ENCODE measurements at places on chromosomes 5 and 9.

- no peak for DNase-seq
Observed at GRCh38 chr5:73392775-73393174, 55.8 kb downstream of the FOXD1 start.

DNA sequence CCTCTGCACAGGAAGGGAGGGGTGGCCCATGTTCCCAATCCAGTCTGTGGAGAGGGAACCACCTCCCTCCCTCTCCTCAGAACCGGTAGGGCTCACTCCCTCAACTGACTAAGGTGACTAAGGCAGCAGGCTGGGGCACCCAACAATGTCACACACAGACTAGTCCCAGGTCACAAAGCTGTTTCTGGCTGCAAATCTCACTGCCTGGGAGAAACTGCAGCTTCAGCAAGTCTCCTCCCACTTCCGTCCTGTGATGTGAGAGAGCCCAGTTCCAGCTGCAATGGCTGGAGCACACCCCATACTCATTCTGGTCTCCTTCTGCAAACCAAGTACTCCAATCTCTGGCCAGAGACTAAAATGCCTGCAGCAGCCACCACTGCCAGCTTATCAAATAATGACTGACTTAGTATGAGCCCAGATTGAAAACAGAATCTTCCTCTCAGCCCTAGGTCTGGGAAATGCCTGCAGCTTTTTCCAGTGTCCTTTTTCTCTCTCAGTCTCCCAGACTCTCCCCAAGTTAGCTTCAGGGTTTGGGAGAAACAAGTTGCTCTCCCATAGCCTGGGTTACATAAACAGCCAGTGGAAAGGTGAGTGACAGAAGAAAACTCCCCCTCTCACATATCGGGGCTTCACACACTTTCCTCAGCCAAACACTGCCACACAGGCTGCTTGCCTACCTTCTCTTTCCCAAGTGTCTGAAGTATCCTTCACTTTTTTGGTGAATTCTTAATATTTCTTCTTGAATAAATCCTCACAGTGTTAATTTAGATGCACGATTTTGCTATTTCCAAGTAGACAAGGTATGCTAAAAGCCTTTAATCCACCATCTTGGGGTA, 247.4 kb upstream of the RASA1 start:
- no peak for DNase-seq

DNA sequence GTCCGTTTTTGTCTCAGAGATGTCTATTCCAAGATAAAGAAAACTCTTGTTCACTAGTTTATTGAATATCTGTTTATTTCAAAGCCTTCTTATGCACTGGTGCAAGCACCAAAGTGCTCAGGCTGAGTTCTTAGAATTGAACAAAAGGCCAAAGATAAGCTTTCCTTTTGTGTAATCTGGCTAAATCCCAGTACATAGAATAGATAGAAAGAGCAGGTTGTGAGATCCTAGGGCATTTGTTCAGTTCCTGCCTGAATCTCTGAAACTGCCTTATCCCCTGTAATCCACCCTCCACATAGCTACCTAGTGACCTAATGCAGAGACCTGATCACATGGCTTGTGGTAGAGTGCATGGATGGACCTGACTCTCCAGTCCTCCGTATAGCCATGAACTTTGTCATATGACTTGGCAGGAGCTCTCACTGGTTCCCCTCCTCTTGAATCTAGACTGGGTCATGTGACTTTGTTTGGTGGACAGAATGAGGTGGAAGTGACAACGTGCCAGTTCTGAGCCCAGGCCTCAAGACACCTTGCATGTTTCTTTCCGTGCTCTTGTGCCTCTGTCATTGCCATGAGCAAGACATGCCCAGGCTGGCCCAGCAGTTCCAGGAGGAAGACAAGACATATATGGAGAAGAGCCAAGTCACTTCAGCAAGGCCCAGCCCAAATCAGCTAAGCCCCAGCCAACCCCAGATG, 139.3 kb upstream of the SHB start:
- DNase-seq: no peak

DNA sequence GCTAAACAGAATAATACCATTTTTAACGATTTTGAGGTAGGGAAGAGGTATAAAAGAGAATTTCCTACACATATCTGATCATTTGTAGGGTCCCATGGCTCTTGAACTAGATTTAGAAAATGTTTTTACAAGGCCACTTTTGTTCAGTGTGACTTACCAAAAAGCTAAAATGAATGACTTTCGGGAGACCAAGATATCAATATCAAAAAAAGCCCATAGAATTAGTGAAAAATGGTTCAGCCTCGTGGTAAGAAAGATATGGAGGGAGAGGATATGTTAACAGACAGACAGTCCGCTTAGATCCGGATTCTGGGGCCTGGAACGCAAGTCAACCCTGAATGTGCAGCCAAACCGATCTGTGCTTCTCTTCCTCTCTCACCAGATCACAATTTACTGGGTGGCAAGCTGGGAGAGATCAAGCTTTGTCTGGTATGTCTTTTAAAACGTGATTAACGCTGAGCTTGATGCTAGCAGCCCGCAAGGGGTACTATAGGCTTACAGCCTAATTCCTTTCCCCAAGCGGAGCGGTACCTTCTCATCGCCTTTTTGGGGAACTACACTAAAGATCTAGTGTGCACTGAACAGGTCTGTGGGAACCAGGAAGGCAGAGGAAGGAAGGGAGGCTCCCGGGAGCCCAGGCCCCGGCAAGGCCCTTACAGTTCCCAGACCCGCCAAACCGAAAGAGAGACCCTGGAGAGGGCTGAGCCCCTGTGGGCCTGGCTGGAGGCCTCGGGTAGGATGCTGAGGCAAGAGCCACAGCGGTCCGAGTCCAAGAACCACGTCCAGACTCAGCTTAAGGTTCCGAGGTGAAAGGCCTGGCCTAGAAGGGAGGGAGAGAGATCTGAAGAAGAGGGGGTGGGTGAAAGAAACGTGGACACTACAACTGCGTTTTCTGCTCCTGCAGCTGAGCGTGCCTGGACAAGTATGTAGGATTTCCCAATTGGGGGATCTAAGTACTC, 2.9 kb downstream of the NR2F1-AS1 start:
- no peak for DNase-seq

- DNase-seq: no peak
Observed at GRCh38 chr5:43367453-43367852, 44.7 kb downstream of the CCL28 start.

GRCh38 chr9:25703701-25704357, 25.6 kb upstream of the TUSC1 start:
- DNase-seq: no peak

DNA sequence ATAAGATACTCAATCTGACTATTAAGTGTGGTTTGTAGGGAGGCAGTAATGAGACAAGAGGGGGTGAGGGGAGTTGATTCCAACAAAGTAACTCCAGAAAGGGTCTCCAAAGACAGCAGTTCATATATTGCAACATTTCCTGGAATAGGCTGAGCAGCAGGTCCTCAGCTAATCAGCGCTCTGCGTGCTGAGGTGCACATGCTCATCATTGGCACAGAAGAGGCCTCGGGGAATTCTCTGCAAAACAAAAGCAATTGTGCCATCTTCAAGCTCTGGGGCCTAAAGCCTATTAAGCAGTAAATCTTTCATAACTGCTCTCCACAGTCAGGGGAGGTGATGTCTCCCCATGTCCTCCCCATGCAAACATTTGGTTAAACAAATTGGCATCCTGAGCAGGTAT, 357.3 kb downstream of the SPOCK1 start:
- DNase-seq: no peak

DNA sequence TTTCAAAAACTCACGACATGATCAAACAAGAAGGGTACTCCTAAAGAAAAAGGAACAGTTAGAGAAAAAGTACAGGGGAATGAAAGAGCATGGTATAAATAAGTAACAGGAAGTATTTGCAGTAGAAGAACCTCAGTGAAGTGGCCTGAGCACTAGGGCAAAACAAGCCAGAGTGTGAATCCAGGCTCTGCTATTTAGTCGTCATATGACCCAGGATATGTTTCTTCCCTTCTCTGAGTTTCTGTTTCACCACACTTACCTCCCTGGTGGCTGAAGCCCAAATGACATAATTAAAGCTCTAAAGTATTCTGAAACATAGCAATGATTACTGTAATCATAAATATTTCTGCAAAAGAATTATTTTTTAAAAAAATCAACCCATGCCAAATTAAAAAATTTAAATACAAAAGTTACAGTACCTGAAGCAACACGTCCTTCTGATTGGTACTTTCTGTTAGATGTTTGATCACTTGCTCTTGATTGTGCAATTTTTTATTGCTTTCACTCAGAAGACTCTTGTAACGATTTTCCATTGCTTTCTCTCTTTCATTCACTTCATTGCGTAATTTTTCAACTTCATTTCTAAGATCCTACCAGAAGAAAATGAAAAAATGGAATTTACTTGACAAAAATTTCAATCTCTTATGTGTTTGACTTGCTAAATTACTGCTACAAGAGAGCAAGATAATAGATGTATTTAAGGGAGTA, 88.9 kb downstream of the CDK5RAP2 start:
- DNase-seq: no peak

GRCh38 chr9:137647096-137647714, 28.4 kb downstream of the EHMT1 start:
- DNase-seq: no peak

DNA sequence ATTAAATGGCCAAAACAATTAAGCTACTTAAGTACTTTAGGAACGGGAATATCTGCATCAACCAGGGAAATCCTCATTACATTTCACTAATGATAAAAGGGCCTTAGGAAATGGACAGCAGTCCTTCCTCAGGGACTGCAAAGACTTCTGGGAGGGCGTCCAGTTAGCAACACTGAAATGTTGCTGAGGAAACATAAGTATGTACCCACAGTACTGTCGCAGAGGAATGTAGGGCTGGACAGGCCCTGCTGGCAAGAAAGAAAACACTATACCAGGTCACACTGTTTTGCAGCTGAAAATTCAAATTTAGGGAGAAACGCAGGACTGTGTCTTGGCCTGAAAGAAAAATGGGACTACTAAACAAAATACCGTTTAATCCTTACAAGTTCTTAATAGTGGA, 1.3 kb downstream of the C5orf15 start:
- no peak for DNase-seq

DNA sequence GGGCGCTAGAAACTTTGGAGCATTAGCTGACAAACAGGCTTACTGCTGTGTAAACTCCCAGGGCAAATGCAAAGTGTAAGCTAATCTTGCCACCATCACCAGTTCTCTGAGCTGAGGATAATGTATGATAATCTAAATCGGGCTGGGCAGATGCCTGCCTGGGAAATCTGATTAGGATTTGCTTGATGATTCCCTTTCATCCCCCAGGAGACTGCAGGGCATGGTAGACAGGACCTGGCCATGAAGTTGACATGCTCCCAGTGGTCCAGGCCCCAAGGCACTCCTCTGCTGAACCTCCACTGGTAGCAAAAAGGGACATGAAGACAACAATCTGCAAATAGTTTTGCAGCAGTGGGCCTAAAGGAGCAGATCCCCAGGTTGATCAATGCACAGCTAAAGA, 317.5 kb downstream of the SPOCK1 start:
- no peak for DNase-seq

- DNase-seq: no peak
Observed at GRCh38 chr5:112024221-112024620, 267.2 kb upstream of the NREP start.

DNA sequence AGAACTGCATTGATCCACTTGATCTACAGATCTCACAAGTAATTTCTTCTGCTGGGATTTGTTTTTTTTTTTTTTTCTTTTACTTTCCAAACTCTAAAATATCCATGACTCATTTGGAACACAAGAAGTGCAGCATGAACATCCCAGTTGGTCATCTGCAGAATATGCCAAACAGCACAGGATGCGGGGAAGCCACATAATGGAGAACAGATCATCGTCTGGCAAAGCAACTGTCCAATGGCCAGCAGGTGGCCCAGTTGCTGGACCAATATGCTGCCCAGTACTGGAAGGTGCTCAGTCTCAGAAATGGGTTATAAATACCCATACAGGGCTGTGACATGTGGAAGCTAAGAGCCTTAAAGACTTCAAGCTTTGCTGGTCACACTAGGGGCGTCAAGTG, 221.3 kb upstream of the TAS2R1 start:
- DNase-seq: no peak
